ENCODE measurements at places on chromosomes 16 and 17. TPM values are rescaled to one million over a fixed set of nuclear protein-coding genes. Genes with fewer than 3 reads are reported as not detected.

Gene PTRH2
- total RNA-seq = 40.1 TPM

Gene SDK2
- 0.11 TPM for total RNA-seq

Gene CD300H
- total RNA-seq = not detected

Gene SHMT1
- 18.9 TPM for total RNA-seq

Gene PRR29
- total RNA-seq = 0.11 TPM
